ENCODE measurements at places on chromosomes 2 and 18. TPM values are rescaled to one million over a fixed set of nuclear protein-coding genes. Genes with fewer than 3 reads are reported as not detected.

The PROC gene
- 0.82 TPM for total RNA-seq

The CMPK2 gene
- total RNA-seq = 10.5 TPM

The GPBAR1 gene
- total RNA-seq = 0.14 TPM

The IL1F10 gene
- not detected for total RNA-seq

The ACSL3 gene
- 137 TPM for total RNA-seq

The ESCO1 gene
- 15.1 TPM for total RNA-seq

The RAB27B gene
- total RNA-seq = 4.3 TPM

The ANKRD23 gene
- total RNA-seq = 0.92 TPM

The FAM237A gene
- not detected for total RNA-seq

Data from foreskin keratinocyte (primary cell).